Nephron progenitor cell (in vitro differentiated cells): ENCODE measurements at places on chromosomes 3 and 15.

GRCh38 chr3:4416427-4416945 is 50.6 kb downstream of the SUMF1 start:
- DNase-seq = no peak

GRCh38 chr3:149967086-149967685 is 3.5 kb downstream of the PFN2 start:
- DNase-seq = no peak

GRCh38 chr3:133573629-133574194 is at the start of gene CDV3:
CDV3 (plus strand) TSS chr3:133573686; CDS start chr3:133574045, 359 bp downstream.
- no peak for DNase-seq

GRCh38 chr3:9062570-9062969 is 99.3 kb upstream of the RAD18 start:
- DNase-seq = no peak

DNA sequence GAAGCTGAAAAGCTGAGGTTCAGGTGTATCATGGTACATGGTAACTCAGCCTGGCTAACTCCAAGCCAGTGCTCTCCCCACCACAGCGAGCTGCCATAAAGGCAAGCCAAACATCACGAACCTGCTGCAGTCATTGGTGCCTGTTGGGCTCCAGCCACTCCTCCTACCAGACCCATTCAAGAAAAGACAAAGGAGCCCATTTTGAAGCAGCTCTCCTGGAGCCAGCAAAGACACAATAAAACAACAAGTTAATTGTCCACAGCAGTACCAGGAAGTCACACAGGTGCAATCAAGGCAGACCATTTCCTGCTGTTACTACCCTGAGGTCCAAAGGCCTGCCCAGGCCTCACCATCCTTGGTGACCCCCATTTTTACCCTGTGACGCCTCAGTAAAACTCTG is 77.6 kb downstream of the DAPK2 start:
- no peak for DNase-seq

DNA sequence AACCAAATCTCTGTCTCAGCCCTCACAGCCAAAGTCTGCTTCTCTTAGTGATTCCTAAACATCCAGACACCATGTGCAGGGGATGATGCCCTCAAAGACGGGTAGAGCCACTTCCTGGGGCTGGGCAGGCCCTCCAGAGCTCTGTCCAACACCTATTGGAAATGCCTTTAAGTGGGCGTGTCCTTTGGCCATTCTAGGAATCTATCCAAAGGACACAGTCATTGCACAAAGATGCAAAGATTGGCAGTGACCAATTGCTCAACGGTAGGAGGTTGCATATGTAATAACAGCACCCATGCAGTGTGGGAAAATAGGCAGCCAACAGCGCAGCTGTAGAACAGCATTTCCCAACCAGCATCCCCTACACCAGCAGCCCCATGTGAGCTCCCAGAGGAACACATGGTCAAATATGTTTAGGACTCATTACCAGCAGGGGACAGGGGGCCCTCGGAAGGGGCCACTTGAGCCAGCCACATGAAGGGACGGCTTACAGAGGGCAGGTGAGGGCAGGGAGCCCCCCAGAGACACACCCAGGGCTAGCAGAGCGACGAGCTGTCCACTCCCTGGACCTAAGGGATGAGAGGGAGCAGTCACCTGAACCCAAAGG is 142.8 kb upstream of the IQSEC1 start:
- no peak for DNase-seq

DNA sequence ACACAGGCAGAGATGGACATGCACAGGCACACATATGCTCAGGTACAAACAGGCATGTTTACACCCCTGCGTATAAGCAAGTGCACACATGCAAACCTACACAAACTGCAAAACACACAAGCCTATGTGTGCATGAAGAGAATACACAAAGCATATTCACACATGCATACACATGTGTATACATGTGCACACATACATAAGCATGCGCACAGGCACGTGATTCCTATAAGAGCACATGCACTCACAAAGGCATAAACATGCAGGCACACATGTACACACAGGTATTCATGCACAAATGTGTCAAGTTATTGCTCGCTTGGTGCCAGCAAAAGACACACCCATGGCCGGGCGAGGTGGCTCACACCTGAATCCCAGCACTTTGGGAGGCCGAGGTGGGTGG is 1.4 kb upstream of the GNAT1 start:
- DNase-seq = no peak

GRCh38 chr3:149180057-149180573 is 41.5 kb downstream of the CP start:
- no peak for DNase-seq

GRCh38 chr15:38212729-38213351 is 39.8 kb upstream of the SPRED1 start:
- no peak for DNase-seq

DNA sequence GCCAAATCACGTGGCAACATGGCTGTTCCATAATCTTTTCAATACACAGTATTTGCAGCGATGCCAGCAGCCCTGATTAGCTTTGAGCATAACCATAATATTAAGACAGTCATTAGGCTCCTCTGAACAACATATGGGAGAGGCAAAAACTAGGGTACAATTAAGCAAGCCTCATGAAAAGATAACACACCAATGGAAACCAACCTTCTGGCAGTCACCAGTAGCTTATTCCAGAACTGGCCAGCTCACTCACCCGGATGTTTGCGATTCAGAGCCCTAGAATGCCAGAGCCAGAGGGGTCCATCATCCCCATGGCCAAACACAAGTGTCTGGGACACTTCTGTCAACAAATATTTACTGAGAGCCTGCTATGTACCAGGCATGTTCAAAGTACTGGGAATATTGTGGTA is 48.8 kb upstream of the PLXND1 start:
- DNase-seq = no peak

DNA sequence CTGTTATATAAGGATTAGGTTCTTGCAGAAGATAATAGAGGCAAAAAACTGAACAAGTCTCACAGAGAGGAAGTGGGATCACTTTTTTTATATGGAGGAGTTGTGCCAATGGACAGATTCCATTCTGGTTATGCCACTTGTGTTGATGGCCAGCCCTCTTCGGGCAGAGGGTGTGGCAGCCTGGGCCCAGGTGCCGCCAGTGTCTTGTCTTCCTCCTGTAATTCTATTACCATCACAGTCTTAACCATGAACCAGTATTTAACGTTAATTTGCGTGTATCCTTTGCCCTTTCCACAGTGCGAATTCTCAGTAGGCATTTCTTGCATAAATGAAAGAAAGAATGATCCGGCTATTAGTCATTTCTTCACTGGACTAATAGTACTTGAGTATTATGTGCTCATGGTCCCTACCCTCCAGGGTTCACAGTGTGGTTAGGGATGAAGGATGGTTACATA is 7.0 kb upstream of the USP4 start:
- no peak for DNase-seq

DNA sequence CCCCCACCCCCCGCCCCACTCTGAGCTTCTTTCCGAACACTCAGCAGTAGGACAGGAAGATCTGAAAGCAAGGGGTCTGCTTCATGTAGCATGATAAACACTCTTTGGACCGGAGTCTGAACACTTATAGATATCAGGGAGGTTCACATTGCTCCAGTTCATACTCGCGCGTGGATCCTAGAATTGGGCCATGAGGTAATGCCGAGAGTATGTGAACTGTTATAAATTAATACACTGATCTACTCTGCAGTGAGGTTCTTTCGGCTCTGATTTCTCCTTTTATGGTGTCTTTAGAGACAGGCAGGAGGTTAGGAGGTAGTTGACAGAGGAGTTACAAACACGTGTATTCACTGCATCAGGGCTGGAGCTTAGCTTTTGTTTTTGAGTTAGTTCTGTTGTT is 223.0 kb downstream of the THSD4 start:
- DNase-seq = no peak

DNA sequence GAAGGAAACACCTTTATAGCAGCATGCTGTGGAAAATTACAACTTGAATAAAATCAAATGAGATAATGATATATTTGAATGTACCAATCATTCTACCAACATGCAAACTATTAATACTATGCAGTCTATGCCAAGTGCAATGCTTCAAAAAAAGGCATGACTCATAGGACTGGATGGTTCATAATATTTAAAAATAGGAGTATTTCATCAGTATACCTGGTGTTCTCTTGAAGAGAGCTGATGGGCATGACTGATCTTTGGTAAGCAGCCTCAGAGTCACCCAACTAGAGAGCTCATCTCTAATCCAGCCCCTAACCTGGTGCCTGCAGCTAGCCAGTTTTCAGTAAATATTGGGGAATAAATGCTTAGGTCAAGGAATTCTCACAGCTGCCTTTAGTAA is 434.7 kb upstream of the ARRDC4 start:
- DNase-seq = no peak

DNA sequence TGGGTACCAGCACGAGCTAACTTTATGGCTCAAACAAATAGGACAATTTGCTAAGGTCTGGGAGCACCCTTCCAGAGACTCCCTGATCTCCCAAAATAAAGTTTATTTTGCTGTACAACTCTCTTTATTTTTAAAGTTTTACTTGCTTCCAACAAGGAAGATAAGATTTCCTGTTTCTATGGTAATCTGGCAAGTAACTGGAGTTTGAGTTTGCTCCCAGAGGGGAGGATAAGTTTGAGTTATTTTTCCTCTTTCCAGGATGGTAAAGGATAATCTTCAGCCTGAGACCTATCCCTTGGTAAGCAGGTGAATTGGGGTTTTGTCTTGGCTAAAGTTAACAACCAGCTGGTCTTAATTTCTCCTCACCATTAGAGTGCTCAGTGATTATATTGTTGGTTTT is 1019.4 kb upstream of the ALCAM start:
- DNase-seq = no peak

- no peak for DNase-seq
Measured at GRCh38 chr3:146585156-146585555, 20.0 kb downstream of the PLSCR5 start.

DNA sequence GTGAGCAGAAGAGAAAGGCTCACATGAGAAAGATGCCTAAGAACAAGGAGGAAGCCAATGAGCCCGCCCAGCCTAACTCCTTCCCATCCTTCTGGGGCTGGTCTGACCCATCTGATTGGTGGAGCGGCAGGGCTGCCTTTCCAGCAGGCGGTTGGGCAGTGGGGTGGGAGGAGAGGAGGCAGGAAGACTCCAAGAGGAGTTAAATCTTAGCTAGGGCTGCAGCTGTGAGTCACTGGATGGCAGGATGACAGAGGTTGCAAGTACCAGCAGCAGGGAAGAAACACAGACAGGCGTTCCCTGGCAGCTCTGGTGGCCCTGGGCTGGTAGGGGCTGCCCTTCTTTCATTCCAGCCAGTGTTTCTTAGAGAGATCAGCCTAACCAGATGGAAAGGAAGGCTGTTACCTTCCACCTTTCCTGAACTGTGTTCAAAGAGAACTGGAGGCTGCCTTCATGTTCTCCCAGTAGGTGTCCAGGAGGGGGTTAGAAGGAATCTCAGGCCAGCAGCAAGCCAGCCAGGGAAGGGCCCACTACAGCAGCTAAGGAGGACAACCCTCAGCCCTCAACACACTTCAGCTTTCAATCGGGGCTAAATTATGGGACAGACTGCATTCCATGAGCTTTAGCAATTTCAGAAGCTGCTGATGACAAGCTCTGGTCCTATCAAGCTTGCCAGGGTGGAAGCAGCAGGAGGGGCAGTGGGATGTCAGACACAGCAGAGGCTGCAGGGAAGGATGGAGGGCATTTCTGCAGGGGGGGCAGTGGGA is 50.3 kb downstream of the CHSY1 start:
- peak; percentile 76 for DNase-seq

DNA sequence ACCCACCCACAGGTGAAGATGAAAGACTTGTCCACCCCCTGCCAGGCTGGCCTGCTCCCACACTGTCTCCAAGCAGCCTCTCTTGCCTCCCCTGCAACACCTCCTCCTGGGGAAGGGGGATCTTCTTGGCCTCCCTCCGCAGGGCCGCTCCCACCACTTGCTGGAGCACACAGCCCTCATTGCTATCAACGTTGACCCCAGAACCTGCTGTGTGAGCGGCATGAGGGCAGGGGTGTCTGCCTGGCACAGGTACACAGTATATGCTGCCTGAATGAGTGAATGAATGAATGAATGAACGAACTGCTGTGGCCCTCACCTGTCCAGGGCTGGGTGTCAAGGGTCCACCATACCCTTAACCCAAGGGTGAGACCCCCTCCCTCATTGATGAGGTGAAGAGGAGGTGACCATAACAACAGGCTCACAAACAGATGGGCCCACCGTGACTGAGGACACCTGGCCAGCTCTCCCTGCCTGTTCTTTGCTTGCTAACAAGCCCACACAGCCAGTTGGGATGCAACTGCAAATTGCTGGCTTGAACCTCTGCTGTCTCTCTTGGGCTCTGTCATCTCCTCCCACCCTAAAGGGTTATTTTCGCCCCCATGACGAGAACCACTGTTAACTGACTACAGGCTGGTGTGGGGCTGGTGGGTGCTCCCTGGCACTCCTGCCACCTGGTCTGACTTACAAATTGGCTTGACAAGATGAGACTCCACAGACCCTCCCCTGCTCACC is 22.5 kb downstream of the SLC41A3 start:
- no peak for DNase-seq

DNA sequence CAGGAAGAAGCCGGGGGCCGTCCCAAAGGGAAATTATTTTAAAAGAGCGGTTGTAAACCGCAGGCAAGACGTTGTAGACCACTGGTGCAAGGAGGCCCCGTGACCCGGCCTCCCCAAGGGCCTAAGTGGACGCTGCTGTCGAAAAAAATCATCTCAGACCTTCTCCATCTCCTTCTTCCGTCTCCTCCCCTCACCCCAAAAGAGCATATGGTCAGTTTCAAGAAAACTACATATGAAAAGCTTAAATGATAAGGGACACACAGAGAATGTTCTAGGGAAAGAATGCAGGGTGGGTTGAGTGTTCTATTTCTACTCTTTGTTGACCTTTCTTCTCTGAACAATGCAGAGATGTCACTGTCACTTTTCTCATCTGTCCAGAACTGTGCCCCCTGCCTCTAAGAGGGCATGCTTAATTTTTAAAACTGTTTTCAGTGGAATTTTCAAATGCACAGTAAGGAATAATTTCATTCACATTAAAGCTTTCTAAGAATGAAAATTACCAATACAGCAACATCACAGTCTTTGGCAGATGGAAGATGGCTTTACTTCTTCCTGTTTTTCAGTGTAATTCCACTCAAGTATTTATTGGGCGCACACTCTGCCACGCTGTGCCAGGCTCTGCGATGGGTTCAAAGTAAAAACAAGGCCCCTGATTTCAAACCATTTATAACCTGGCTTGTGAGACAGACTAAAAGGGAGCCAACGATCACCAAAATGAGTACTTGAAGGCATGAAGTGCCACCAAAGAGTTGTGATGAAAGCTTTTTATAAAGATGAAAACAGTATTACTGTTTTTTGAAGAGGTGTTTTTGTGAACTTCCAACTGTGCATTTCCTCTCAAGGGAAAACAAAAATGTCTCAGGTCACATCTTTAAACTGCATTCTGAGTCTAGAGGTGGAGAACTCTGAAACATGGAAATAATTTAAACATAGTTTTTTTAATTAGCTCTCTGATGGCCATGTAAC is 891 bp upstream of the TOP2B start:
- DNase-seq = no peak
